ENCODE measurements at places on chromosomes 16 and 17.

DNA sequence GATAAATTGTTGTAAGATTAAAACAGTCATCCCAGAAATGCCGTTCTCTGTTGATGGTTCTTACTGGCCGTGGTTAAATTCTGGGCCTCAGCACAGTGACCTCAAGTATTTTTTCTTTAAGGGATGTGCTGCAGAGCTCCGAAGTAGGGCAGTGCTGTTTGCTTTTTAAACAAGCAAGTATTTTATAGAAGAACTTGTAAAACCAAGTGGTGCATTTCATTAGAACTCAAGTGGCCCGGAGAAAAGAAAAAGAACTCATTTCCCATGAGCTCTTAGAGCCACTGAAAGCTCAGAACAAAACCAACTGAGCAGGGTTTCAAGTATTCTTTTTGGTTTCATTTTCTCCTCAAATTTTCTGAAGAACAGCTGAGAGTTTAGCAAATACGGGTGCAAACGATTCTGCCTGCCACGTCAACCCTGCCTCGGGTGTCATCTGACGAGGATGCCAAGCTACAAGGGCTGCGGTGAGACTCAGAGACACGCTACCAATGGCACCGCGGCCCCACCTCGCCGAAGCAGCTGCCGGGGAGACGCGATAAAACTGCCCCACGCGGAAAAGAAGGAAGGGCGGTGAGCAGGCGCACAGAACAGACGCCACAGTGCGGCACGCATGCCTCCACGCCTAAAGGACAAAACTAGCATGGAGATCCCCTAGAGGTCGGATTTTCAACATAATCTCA is 6.3 kb downstream of the LMF1 start:
- peak; percentile 73 for DNase-seq

- no peak for DNase-seq
These were observed 258.8 kb upstream of the CDH5 start for GRCh38 chr16:66107661-66108060.

GRCh38 chr17:50151937-50152547 is 1.6 kb upstream of the PPP1R9B start:
- no peak for DNase-seq

GRCh38 chr16:84618581-84619460 is 943 bp upstream of the COTL1 start:
- DNase-seq: no peak

GRCh38 chr17:35715416-35715815 is 16.0 kb upstream of the RASL10B start:
- no peak for DNase-seq

- peak; percentile 70 for DNase-seq
These were observed at the start of gene RPL19 for GRCh38 chr17:39200070-39200879. Gene RPL19 (plus strand): TSS chr17:39200283. CDS start chr17:39200345, 62 bp downstream.

DNA sequence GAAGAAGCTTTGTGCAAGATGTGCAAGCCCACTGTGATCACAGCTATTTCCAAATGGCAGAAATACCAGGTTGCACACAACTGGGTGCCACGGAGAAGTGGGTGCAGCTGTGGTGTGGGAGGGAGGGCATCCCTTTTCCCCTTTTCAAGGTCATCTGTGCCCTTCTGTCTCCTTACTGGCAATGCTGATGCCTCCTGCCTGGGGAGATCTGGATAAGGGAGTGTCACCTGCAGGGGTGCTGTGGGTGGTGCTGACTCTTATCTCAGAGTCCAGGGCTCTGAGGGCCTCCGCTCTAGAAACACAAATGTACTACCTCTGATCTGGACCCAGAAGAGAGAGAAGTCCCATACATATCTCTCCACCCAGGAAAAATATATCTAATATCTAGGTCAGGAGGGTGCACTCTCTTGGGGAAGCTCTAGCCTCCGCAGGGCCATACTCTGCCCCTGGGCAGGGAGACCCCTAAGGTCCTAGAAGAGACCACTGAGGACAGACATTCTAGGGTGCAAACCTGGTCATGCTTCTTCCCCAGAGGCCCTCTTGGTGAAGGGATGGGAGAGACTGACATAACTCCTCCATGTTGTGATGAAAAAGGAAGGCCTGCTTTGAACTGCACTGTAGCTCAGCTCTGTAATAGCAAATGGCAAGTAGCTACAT is 18.5 kb downstream of the NPRL3 start:
- DNase-seq: no peak

GRCh38 chr16:85648805-85649204 is 35.7 kb downstream of the GSE1 start:
- DNase-seq: no peak

DNA sequence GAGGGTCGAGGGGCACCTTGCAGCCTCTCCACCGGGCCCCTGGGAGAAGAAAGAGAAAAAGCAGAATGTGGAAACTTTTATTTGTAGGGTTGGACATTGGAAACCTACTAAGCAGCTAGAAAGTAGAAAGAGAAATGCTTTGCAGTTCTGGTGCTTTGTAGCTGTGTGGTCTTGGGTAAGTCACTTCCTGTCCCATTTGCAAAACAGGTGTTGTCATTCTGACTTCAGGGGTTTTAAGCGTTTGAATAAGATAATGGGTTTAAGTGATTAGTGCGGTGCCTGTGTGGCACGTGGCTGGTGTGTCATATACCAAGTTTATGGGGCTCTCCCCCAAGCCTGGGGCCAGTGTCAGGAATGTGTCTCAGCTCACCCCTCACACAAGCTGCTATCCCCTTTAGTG is 1.6 kb downstream of the CA4 start:
- no peak for DNase-seq

- DNase-seq: no peak
These were observed 173.8 kb downstream of the SEC14L1 start for GRCh38 chr17:77314601-77315000.

GRCh38 chr16:75027520-75028300 is 28.9 kb downstream of the ZNRF1 start:
- DNase-seq: no peak

DNA sequence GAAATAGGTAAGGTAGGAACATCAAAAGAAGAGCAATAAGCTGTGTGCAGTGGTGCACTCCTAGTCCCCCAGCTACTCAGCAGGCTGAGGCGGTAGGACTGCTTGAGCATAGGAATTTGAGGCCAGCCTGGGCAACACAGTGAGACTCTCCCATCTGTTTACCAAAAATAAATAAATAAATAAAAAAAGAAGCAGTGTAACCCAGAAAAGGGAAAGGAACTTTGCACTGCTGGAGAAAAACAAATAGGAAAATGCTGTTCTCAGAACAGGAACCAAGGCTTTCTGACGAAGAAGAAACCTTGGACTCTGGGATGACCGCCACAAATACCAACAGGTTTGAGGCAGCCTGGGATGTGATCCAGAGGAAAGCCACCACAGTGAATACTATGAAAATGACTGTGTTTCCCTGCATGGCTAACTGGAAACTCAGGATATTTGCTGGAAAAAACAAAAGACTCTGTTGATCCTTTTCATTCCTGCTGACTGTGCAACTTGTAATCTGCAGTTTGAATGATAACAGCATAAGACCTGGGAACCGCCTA is 41.2 kb downstream of the TTC19 start:
- DNase-seq: no peak

- no peak for DNase-seq
These were observed 6.6 kb upstream of the SALL1 start for GRCh38 chr16:51157698-51158097.

- DNase-seq: no peak
These were observed 16.6 kb downstream of the TXNDC11 start for GRCh38 chr16:11726008-11726407.

DNA sequence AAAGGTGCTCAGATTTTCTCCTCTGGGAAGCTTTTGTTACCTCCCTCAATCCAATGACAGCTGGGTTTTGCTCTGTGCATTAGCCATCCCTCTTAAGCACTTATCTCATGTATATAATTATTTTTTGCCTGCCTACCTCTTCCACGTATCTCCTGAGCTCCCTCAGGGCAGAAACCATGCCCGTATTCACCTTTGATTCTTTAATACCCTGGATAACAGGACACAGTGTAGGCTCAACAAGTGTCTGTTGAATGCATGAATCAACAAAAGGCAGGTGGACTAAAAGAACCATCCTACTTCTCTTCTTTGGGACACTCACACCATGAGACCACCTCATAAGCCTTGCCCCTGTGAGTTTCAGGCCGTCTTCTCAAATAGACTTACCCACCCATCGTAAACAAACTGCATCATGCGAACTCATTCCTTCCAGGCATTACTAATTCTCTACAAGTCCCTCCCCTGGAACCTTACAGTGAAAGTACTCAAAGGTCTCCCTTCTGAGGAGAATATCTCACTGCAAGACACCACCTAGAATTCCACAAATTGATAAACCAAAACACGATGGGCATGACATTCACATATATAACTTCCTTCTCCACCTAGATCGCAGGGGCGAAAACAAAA is 3.2 kb downstream of the ARHGAP17 start:
- DNase-seq: no peak

GRCh38 chr17:52024300-52024870 is 134.1 kb downstream of the CA10 start:
- no peak for DNase-seq

Measured in activated T-helper 1 cell treated with anti-CD3 and anti-CD28 coated beads, Interleukin-2, amount 50 U/mL, for 16 hours (primary cell).